ENCODE measurements at places on chromosomes 5 and 9.

DNA sequence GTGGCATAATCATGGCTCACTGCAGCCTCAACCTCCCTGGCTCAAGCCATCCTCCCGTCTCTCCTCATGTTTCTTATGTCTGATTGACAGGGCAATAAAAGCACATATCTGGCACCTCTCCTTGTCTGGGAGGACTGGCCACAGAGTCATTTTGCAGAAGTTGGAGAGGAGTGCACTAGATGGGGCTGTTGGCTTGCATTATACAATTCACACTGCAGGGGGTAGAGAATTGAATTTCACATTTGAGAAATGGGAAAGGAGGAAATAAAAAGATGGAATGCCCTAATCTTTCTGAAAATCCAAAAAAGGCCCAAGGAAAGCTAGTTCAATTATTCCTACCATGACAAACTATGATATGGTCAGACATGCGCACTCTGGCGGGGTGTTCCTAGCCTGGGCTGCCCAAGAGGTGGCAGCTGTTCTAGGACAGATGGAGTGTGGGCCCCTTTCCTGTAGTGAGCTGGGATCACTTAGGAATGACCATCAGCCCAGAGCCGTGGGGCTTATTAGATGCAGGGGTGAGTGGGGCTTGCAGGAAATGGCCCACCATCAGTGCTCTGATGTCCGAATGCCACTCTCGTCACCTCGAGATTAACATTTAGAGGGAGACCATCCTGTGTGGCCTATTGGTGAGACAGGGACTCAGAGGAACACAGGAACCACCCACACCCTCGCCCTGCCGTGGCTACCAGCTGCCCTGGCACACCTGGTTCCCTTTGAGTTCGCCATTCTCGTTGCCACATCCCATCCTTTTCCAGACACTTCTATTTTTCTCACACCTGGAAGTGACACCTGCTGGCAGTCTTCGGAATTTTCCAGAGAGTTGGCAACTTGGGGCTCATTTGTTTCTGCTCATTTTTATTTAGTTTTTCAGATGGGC lies 21.8 kb upstream of the ANKRD18A start:
- DNase-seq: no peak

- no peak for DNase-seq
These were observed 99.2 kb downstream of the MED27 start for GRCh38 chr9:131980267-131981016.

GRCh38 chr5:181047921-181048320 lies 7.9 kb downstream of the BTNL9 start:
- DNase-seq: no peak

GRCh38 chr5:16897284-16897704 lies 38.8 kb downstream of the MYO10 start:
- DNase-seq: no peak

DNA sequence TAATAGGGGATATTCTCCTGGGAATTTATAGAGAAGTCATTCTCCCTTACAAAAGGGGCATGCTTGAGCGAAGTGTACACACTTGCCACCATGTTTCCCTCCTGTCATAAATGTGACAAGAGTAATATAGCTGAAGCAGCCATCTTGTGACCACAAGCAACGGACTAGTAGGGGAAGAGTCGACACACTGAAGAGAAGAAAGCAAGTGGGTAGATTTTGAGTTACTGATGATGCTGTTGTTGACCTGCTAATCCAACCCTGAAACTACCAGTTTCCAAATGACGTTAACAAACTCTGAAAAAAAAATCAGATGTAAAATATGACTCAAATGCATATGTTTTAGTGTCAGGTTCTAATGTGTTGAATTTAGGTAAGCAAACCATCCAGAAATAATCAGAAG lies 350.4 kb downstream of the CDH10 start:
- DNase-seq: no peak

Measured in stimulated activated CD8-positive, alpha-beta memory T cell treated with anti-CD3 and anti-CD28 coated beads, Interleukin-4, amount 100 ng/mL, for 1 hour (primary cell).